ENCODE measurements at places on chromosomes 2 and 18. TPM values are rescaled to one million over a fixed set of nuclear protein-coding genes. Genes with fewer than 3 reads are reported as not detected.

Gene ZBTB7C
- 2.0 TPM for total RNA-seq

Gene NMUR1
- total RNA-seq: 1.9 TPM

Gene MRO
- 7.2 TPM for total RNA-seq

Gene ANKRD62
- not detected for total RNA-seq

- no peak for DNase-seq
Observed at GRCh38 chr2:168457190-168457895, 1.3 kb downstream of the CERS6 start.

DNA sequence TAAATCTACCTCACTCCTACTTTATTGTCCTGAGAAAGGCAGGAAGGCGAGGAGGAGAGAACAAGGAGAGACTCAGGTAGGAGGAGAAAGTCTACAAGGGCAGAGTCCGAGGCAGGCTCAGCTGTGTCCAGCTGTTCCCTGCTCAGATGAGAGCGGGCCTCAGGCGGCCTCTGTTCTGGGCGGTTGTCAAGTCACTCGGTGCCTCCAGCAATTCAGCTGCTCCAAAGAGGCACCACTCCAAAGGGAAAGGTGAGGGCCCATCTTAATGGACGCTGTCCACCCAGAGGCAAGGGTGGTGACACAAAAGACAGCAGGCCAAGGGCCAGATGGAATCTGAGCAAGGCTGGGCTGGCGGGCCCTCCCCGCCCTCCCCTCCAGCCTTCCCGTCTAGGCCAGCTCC lies 101.4 kb upstream of the EPAS1 start:
- DNase-seq: no peak
